ENCODE measurements at places on chromosomes 13 and 19.

DNA sequence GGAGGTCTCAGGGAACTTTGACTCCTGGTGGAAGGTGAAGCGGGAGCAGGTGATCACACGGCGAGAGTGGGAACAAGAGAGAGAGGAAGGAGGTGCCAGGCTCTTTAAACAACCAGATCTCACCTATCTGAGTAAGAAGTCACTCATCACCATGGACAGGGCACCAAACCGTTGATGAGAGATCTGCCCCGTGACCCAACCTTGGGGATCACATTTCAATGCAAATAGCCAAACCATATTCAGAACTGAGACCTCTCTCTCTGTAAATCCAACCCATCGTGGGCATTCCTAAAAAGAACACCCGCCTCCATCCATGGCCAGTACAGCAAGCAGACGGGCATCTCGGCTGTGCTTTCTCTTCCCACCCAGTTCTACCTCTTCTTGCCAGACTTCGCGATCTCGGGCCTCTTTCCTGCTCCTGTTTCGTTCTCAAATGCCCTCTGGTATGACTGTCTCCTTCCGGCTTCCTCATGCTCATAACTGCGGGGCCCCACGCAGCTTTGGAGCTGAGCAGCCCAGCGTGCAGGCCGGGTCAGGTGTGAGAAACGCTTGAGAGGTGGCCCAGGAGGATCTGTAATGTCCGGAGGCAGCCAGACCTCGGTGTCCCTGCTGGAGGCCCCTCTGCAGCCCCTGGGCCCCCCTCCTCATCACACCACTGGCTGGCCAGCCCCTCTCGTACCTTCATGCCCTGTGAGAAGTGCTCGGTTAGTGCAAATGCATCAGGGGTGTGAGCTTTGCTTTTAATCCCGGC lies 97.0 kb upstream of the GPR183 start:
- DNase-seq = no peak

DNA sequence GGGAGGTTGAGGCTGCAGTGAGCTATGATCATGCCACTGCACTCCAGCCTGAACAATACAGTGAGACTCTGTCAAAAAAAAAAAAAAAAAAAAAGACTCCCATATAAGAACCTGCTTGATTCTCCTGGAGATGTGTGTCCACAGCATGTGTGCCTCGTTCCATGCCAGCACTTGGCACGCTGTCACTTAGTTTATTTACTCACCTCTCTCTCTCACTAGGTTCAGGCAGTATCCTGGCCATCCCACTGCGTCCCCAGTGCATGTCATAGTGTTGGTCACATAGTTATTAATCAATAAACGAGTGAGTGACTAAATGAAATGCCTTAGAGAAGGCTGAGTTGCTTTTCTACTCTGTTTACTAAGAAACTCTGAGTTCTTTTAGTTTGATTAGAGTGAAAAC lies 79.1 kb upstream of the GPR12 start:
- no peak for DNase-seq

GRCh38 chr13:28754698-28755545 lies 36.2 kb upstream of the SLC46A3 start:
- no peak for DNase-seq

GRCh38 chr19:18294467-18294864 lies 13.0 kb upstream of the JUND start:
- DNase-seq = peak; percentile 90

GRCh38 chr13:21733475-21734263 lies 62.8 kb downstream of the FGF9 start:
- DNase-seq = no peak

- no peak for DNase-seq
These were observed 19.4 kb downstream of the ACTN4 start for GRCh38 chr19:38666663-38667511.

- no peak for DNase-seq
These were observed 261.6 kb downstream of the SLITRK6 start for GRCh38 chr13:85537601-85538000.

DNA sequence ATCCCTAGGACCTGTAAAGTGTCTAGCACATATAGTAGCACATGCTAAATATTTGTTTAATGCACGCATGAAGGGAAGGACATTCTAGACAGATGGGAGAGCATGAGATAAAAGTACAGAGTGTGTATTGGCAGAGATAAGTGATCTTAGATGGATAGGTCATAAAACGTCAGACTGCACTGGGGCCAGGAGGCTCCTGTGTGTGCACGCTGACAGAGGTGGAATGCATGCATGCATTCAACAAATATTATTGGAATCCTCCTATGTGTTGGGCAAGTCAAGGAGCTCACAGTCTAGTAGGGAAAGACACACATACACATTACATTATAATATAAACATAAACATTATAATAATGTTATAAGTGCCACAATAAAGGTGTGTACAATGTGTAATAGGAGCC lies 73.3 kb downstream of the FGF9 start:
- DNase-seq = no peak

DNA sequence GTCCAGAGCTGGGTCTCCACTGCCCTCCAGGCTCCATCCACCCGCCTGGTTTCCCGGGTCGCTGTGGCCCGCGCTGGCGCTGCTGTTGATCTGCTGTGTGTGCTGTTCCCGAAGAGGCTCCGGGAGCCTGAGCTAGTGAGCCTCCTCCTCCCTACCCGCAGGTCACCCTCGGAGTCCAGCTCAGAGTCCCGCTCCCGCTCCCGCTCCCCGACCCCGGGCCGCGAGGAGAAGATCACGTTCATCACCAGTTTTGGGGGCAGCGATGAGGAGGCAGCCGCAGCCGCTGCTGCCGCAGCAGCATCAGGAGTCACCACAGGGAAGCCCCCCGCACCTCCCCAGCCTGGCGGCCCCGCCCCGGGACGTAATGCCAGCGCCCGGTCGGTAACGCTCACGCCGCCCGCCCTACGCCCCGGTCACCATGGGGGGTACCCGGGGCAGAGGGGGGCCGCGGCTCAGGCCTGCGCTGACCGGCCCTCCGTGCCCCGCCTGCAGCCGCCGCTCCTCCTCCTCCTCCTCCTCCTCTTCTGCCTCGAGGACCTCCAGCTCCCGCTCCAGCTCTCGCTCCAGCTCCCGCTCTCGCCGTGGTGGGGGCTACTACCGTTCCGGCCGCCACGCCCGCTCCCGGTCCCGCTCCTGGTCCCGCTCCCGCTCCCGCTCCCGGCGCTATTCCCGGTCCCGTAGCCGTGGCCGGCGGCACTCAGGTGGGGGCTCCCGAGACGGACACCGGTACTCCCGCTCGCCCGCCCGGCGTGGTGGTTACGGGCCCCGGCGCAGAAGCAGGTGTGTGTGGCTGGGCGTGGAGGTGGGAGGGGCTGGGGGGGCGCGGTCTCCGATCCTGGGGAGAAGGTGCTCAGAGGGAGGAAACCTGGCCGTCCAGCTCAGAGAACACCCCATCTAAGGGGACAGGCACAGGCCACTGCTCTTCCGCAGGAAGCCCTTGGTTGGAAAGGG lies 12.2 kb downstream of the ZNF296 start:
- no peak for DNase-seq

DNA sequence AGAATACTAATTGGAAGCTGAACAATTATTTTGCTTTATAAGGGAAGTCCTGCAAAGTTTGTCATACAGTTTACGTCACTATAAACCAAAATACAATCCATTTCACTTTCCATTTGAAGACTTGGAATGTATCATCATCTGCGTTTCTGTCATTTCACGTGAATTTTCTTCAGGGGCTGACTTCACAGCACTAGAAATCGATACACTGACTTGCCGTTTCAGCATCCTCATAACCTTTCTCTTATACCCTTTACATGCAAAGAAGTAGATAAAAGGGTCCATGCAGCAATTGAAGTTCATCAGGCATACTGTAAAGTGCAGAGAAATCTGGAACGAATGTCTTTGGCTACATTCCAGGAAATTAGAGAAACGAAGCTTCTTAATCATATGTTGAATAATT lies 12.2 kb downstream of the GPR183 start:
- no peak for DNase-seq

GRCh38 chr13:112774448-112774792 lies 84.6 kb downstream of the ATP11A start:
- DNase-seq = no peak

GRCh38 chr19:12865746-12866415 lies 15.4 kb downstream of the DNASE2 start:
- DNase-seq = no peak

DNA sequence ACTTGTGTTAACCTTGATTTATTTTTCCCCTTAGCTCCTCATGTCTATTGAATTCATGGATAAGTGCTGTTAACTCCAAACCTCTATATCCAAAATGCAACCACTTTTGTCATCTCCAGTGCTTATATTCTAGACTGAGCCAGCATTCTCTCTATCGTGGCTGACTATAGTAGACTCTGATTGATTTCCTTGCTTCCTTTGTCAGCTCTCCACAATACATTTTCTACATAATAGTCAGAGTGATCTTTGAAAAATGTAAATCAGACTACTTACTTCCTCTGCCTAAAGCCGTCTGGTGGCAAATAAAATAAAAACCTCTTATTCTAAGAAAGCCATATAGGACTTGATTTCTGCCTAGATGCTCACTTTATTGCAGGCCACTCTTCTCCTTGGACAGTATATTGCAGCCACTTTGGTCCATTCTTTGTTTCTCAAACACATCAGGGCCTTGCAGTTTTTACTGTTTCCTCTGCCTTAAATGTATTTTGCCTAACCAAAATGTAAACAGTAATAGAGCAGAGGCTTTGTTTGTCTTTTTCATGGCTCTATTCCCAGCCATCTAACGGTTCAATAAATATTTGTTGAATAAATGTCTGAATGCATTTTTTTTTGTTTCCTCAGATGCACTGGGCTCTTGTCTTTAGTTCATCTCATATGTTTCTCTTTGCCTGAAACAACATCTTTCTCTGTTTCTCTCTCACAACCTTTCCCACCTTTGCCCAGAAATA lies 243.6 kb upstream of the CSNK1A1L start:
- no peak for DNase-seq

- no peak for DNase-seq
These were observed 32.4 kb downstream of the PCDH9 start for GRCh38 chr13:67197704-67198103.

- no peak for DNase-seq
These were observed 15.0 kb upstream of the UBAC2 start for GRCh38 chr13:99185606-99186005.

DNA sequence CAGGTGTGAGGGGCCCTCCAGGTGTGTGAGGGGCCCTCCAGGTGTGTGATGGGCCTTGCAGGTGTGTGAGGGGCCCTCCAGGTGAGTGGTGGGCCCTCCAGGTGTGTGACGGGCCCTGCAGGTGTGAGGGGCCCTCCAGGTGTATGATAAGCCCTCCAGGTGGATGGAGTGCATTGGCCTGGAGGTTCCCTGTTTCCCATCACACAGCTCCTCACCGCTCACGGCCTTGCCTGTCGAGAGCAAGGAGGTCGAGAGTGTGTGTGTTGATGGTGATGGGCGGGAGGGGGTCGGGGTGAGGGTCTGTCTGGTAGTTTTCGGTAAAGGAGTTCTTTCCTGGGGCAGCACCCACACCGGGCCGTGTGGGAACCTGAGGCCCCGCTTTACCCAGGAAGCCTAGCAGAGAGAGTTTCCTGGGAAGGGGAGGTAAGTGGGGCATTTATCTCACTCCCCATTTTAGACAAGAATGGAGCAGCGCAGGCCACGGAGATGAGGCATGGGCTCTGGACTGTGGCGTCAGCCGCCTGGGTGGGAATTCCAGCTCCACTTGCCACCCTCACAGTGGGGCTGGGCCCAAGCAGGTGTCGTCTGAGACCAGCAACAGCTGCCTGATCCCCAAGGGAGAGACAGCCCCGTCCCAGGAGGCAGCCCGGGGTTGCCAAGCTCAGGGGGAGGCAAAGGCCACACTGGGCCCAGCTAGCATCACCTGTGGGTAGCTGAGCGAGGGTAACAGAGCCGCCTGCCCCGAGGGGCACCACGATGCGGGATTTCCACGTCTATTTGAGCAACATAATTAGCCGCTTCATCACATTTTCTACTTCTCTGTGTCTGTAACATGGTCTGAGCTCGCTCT lies 10.9 kb upstream of the GAS6 start:
- DNase-seq = no peak

- DNase-seq = no peak
These were observed 23.1 kb downstream of the TMED1 start for GRCh38 chr19:10812902-10813404.

DNA sequence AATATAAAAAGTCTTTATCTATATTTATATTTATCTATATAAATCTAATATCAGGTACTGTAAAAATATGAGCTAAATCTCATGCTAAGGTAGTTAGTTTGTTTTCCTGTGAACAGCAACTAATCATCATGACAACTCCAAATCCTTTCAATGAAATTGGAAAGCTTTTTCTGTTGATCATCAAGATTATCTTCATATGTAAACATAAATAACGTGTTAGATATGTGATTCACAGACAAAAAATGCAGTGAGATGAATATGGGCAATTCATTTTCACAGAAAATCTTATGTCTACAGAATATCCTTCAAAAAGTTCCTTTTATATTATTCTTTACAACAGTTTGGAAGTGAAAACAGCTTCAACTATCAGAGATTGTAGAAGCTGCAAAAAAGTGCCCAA lies 41.7 kb upstream of the EEF1AKMT1 start:
- DNase-seq = no peak

- DNase-seq = no peak
These were observed 68.4 kb downstream of the EPS15L1 start for GRCh38 chr19:16403151-16403977.

- DNase-seq = peak; percentile 25
These were observed 6.6 kb downstream of the EML2 start for GRCh38 chr19:45632468-45633196.
